ENCODE measurements at places on chromosomes 13 and 19.

- DNase-seq, result no peak
Observed at GRCh38 chr19:28514166-28514565, 698.8 kb downstream of the UQCRFS1 start.

GRCh38 chr13:21238267-21238666 lies 61.8 kb downstream of the MRPL57 start:
- DNase-seq, result no peak

DNA sequence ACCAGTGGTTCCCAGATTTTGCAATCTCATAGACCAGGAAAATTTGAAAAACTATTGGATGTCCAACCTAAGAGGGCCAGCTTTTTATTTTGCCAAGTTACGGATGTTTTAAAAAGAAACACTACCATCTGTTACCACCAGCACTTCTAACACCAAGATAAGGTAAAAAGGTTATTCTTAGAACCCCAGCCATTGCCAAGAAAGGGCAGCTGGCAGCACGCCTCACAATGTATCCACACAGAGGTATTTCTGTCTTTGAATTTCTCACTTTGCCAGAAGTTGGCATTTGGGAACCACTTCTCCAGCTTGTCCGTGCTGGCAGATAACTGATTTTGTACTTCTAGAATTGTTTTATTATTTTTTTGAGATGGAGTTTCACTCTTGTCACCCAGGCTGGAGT lies 28.7 kb downstream of the CAPN12 start:
- no peak for DNase-seq

- DNase-seq, result no peak
Observed at GRCh38 chr13:29587645-29588044, 7.8 kb downstream of the SLC7A1 start.

- DNase-seq, result no peak
Observed at GRCh38 chr13:97018029-97018819, 23.9 kb upstream of the OXGR1 start.
